ENCODE measurements at places on chromosomes 3 and 15. TPM values are rescaled to one million over a fixed set of nuclear protein-coding genes. Genes with fewer than 3 reads are reported as not detected.

DNA sequence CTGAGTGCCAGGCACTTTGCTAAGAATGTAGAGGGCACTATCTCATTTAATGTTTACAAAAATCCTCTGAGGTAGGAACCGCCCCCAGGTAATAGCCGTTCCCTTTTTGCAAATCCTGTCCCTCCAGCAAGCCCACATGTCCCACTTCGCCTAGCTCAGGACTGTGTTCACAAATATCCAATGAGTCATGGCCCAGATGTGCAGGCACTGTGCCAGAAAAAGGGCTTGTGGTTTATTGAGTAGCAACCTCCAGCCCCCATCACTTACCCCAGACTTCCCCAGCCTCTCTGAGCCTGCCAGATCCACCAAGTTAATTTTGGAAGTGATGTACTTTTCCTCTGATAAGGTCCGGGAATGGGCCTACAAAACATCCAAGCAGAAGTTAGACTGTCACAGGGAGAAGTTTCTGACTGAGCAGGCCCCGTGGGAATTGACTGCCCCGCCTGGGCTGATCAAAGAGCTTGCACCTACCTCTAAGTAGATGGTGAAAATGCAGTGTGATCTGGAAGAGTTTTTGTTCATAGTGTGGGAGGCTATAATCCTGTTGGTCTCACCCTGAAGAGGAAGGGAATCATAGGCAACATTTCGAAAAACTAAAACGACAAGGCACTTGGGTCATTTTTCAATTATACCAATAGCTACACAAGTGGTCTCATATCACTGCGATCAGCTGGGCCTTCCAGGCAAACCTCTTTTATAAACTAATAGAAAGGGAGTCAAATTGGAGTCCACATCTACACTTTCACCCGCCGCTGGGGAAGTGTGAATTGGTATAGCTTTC lies 15.7 kb downstream of the KIF9 start:
- peak; percentile 47 for DNase-seq

- no peak for DNase-seq
Observed at GRCh38 chr15:80333261-80333660, 70.9 kb upstream of the ARNT2 start.

- no peak for DNase-seq
Observed at GRCh38 chr3:75886971-75887526, 101.7 kb upstream of the ZNF717 start.

- peak; percentile 42 for DNase-seq
Observed at GRCh38 chr3:119716998-119717397, 14.2 kb downstream of the CFAP91 start.

GRCh38 chr3:64123931-64124330 lies 100.6 kb upstream of the PSMD6 start:
- no peak for DNase-seq

- no peak for DNase-seq
Observed at GRCh38 chr3:125644036-125645005, 49.0 kb upstream of the OSBPL11 start.

DNA sequence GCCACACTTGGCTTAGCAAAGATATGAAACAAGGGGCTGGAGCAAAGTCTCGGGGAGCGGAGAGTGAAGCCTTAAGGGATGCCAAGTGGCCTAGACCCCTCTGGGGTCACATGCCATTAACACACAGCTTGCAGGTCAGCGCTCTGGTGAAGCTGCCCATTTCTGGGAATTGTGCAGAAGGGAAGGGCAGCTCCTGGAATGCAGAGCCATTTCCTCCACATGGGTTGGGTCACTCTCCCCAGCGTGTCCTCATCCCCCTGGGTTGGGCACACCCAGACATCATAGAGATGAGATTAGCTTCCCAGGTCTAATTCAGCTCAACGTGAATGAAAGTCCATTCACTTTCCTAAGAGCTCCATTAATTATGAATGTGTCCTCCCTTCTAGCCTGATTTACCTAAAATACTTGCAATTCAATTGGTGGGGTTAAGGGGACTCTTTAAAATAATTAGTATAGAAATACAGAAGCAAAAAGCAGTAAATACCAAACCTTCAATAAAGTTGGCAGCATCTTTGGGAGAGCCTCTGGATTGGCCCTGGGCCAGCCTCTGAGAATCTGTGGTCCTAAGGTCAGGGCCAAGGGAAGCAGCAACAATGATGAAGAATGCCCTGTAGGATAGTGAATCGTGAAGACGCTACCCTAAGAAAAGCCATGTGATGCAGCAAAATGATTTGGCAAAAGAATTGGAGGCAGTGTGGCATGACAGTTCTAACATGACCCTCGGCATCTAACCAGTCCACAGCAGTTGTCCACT lies 17.8 kb downstream of the MRAS start:
- DNase-seq: no peak

Gene IL12A
- 0.56 TPM for total RNA-seq

Gene COL6A5
- total RNA-seq: 1.5 TPM

Gene FAM107A
- total RNA-seq: 17.8 TPM

Gene SMAD6
- 17.5 TPM for total RNA-seq

Gene SNX22
- total RNA-seq: 2.0 TPM

Measured in testis (tissue), 5 donors.